ENCODE measurements at places on chromosomes 6 and 20.
A peak's percentile ranks its signal among the peaks of the same experiment; 100 is the strongest.

GRCh38 chr20:42276718-42277602, 658.8 kb upstream of the CHD6 start:
- DNase-seq, result no peak

GRCh38 chr6:166573511-166574216, 12.8 kb downstream of the RAMACL start:
- no peak for DNase-seq

DNA sequence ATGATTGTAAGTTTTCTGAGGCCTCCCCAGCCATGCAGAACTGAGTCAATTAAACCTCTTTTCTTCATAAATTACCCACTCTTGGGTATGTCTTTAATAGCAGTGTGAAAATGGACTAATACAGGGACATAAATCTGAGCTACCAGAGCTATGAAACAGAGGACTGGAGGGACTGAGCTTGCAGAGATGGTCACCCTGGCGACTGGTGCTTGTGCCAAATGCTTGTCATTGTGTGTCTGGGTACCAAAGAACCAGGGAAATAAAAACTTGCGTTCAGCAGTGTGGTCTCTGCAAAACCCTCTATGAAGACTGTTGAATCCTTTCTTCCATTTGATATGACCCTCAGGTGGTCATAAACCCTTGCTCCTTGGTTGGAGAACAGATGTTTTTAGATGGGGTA, 105.1 kb upstream of the PRL start:
- no peak for DNase-seq

DNA sequence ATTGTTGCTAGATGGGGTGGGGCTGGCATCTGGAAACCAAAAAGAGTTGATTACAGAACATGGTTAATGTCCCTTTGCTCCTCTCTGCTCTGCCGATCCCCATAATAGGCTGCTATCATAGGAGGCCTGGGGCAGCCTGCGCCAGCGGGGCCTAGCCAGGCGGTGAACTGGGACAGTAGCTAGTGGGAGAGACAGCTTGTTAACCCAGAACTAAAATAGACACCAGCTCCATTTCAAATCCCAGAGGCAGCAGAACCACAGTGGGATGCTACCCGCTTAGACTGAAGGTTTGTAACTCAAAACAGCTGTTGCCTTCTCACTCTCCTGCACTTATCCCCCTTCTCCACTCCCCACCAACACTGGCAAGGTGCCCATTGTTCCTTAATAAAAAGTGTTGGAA, 98.5 kb downstream of the SSR1 start:
- no peak for DNase-seq

- DNase-seq, result no peak
Measured at GRCh38 chr6:100880149-100880852, 828 bp downstream of the ASCC3 start.

- no peak for DNase-seq
Measured at GRCh38 chr6:5478380-5478779, 217.1 kb downstream of the FARS2 start.

- DNase-seq, result no peak
Measured at GRCh38 chr6:8881663-8882062, 446.3 kb upstream of the SLC35B3 start.

GRCh38 chr6:149897015-149897697, 757 bp downstream of the RAET1E start:
- no peak for DNase-seq

- no peak for DNase-seq
Measured at GRCh38 chr20:55424476-55424875, 580.8 kb downstream of the CBLN4 start.

DNA sequence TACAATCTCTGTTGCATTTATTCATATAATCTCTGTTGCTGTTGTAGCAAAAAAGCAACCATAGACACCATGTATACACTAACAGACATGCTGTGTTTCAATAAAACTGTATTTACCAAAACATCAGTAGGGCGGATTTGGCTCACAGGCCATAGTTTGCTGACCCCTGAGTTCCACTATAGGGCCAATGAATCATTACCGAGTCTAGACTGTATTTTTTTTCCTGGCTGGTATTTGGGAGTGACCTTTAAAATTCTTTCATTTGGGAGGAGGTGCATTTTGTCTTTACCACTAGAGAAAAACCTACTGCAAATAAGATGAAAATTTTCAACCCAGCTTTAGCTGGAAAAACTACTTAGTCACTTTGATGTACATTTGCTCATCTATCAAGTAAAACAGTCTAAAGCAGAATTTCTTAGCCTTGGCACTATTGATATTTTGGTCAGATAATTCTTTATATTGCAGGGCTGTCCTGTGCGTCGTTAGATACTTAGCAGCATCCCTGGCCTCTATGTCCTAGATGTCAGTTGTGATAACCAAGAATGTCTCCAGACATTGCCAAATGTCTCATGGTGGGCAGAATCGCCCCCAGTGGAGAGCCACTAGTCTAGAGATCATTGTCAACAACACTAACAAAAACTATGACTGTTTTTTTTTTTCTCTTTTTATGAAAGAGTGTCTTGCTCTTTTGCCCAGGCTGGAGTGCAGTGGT, 39.5 kb downstream of the DCBLD1 start:
- DNase-seq, result no peak

DNA sequence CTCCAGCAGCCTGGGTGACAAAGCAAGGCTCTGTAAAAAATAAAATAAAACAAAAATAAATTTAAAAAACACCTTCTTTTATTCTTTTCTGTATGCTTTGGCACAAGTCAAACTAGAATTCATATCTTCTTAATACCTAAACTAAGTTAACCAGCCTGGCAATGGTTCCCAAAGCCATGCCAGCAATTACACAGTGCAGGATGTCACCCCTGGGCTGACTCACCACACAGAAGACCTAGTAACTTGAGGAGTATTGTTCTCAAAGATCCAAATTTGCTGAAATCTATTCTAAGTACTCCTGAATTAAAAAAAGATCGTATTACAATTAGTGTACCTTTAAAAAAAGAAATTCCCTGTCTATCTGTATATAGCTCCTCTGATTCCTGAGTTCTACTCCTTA, 162.7 kb upstream of the SGK1 start:
- DNase-seq, result no peak

- DNase-seq, result no peak
Measured at GRCh38 chr6:137518386-137518983, 24.3 kb upstream of the OLIG3 start.

DNA sequence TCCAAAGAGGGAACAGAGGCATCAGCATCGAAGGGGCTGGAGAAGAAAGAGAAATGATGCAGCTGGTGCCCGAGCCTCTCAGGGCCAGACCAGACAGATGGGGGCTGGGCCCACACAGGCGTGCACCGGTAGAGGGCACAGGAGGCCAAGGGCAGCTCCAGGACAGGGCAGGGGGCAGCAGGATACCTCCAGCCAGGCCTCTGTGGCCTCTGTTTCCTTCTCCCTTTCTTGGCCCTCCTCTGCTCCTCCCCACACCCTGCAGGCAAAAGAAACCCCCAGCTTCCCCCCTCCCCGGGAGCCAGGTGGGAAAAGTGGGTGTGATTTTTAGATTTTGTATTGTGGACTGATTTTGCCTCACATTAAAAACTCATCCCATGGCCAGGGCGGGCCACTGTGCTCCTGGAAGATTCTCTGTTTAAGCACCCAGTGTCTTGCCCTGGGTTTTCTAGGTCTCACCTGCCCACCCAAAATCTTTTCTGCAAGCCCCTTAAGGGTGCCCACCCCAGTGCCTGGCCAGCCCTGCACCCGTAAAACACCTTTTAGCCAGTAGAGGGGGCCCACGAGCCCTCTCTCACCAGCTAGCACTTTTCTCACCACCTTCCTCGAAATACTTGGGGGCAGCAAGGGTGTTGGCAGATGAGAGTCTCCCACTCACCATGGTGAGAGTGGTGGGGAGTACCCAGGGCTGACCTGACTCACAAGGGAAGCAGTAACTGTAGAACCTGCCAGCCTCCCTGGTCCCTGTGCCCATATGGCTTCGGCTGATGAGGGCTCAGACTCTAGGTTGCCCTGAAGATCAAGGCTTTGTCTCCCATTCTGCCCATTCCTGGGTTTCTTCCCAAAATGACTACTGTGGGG, 35.7 kb upstream of the ID1 start:
- peak; percentile 21 for DNase-seq

DNA sequence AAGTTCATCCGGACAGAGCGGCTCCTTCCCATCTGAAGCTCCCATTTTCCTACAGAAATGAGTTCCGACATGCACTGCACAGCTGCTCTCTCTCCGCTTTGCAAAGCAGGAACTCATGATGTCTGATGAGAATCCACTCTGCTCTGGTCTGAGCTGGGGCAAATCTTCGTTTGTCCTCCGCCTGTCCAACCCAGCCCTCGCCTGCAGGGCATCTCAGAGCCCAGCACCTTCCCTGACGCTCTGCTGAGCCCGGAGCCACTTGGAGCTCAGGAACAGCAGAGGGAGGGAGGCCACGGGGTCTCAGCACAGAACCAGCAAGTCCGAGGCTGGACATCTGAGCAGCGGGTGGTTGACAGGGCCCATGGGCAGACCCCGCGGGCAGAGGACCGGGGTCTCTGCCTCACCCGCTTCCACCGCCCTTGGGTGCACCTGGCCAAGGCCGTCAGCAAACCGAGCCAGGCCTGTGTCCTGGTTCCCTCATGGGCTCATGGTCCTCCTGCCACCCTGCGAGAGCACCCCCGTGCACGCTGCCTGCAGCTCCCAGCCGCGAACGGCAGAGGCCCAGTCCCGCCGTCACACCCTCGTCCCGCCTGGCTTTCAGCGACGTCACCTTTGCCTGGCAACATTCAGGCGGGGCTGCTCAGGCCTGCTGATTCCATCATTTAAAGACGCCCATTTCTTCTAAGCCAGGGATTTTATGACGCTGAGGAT, 78.5 kb upstream of the BHLHE23 start:
- DNase-seq, result no peak

DNA sequence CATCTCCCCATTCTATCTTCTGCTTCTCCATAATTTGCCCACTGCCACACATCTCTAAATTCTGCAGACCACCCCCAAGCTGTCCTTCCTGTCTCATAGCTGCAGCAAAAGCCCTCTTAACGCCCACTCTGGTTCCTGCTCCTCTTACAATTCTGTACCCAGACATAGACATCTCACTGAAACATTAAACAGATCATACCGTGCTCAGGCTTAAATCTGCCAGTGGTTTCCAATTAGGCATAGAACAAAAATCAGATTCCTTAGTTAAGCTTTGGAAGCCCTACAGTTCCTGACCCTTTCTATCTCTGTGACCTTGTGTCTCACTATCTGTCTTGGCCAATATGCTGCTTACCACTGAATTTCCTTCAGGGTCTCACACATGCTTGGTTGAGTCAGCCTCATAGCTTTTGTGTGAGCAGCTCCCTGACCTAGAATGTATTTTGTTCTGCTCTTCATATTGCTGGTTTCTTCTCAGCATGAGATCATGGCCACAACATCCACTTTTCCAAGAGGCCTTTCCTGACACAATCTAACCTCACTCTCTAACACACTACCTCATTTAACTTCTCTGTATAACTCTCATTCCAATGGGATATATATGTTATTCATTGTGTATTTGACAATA, 749.7 kb downstream of the MAFB start:
- DNase-seq, result no peak

DNA sequence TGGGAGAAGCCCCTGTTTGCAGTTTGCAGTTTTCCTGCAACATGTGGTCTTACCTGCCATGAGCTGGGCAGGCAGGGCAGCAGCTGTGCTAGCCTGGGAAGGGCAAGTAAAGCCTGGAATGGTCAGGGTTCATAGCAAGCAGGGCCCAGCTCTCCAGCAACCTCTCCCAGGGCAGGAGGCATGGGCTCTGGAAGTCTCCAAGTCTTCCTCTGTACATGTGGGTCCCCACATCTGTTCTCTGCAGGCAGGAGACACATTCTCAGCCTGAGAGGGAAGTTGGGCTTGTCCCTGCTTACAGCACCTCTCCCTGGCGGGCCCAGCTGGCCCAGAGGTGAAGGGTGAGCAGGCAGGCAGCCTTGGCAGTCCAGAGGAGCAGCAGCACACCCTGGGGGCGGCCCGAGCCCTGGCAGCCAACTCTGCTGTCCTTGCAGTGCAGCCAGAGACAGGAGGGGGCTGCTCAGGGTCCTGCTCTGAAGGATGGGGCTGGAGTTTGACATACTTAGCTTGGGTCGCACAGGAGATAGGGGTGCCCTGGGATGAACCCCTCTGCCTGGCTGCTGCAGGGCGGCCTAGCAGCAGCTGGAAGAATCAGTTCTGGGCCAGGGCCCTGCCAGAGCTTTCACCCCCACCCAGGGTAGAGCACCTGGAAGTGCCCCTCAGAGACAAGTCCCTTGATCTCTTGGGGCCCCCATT, 176.0 kb downstream of the MRPL14 start:
- DNase-seq, result no peak

GRCh38 chr6:82458147-82458546, 94.5 kb downstream of the TPBG start:
- no peak for DNase-seq

GRCh38 chr6:31092238-31092637, 20.1 kb downstream of the C6orf15 start:
- DNase-seq, result no peak

DNA sequence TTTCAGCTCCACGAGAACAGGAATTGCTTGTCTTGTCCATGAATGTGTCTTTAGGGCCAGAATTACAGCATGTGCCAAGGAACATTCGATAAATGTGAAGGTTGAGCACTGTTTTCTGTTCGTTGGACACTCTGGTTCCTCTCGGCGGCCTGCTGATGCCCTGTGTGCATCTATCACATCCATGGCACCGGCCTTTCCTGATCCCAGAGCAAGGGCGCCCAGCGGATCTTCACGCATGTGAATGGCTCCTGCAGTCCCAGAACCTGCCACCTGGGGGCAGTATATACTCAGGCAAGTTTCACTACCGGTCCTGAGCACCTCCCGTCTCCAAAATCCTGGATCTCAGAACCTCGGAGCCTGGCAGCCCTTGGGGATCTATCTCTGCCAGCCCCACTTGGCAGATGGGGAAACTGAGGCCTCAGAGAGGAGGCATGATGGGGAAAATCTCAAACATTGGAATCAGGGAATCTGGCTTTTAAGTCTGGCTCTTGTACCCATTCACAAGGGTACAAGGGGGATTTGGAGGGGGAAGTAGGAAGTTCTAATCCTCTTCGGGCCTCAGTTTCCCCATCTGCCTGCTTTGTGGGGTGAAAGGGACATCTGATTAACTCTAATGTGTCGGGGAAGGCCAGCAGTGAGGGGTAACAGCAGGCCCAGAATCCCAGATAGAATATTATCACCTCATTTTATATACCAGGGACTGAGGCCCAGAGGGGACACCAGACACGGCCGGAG, 4.3 kb upstream of the CEBPB start:
- DNase-seq, result no peak

GRCh38 chr20:36614781-36615557, 9.4 kb downstream of the RAB5IF start:
- no peak for DNase-seq

GRCh38 chr6:130632897-130633296, 194.3 kb upstream of the SMLR1 start:
- no peak for DNase-seq

DNA sequence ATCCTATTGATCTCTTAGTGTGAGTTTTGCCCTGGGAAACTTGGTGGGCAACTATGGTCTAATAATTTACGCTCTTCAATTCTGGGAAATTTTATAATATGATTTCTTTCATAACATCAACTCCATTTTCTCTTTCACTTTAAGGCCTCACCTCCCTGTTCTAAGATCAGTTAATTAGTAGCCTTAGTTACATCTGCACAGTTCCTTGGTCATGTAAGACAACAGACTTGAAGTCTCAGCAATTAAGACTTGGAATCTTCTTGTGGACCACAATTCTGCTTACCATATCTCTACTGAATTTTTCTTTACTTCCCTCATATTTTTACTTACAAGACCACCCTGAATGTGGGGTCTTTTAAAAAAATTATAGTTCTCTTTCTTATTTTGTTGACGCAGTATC, 8.7 kb downstream of the ENPP3 start:
- no peak for DNase-seq
